ENCODE measurements at places on chromosomes 7 and 10.

DNA sequence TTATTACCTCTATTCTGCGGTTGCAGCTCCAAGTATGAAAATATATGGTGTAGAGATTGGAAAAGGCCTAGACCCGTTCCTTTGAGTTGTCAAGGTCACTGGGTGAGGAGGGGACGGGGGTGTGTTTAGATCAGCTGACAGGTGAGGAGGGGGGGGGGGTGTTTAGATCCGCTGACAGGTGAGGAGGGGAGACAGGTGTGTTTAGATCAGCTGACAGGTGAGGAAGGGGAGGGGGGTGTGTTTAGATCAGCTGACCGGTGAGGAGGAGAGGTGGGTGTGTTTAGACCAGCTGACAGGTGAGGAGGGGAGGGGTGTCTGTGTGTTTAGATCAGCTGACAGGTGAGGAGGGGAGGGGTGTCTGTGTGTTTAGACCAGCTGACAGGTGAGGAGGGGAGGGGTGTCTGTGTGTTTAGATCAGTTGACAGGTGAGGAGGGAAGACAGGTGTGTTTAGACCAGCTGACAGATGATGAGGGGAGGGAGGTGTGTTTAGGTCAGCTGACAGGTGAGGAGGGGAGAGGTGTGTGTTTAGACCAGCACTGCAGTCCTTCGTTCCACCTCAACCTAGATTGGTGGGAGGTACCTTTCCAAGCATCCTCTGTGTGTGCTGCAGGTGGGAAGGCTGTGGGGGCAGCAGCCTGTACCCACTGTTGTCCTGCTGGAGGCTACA lies 655.0 kb upstream of the ADARB2 start:
- no peak for DNase-seq

DNA sequence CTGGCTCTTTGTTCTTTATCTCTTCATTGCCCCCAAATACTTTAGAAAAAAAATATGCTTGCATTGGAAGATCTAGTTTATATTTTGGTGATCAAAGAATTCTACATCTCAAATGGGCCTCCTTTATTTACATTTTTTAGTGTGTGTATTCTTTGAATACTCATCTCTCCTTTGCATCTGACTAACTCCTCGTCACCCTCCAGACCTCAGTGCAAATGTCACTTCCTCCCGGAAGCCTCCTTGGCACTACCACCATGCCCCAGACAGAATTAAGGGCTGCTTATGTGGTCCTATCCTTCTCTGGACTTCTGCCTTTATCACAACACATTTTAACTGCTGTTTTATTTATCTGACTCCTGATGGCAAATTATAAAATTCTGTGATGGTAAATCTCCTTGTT lies 52.0 kb upstream of the PPP1R3C start:
- no peak for DNase-seq

DNA sequence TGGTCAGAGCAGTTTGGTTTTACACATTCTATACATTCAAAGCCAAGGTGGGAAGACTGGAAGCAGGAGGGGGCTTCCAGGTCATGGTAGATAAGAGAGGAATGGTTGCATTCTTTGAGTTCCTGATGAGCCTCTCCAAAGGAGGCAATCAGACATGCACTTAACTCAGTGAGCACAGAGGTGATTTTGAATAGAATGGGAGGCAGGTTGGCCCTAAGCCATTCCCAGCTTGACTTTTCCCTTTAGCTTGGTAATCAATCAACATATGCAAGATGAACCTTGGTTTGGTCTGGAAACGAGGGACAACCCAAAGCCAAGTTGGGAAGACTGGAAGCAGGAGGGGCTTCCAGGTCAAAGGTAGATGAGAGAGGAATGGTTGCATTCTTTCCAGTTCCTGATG lies 31.4 kb downstream of the TCERG1L start:
- DNase-seq = no peak

DNA sequence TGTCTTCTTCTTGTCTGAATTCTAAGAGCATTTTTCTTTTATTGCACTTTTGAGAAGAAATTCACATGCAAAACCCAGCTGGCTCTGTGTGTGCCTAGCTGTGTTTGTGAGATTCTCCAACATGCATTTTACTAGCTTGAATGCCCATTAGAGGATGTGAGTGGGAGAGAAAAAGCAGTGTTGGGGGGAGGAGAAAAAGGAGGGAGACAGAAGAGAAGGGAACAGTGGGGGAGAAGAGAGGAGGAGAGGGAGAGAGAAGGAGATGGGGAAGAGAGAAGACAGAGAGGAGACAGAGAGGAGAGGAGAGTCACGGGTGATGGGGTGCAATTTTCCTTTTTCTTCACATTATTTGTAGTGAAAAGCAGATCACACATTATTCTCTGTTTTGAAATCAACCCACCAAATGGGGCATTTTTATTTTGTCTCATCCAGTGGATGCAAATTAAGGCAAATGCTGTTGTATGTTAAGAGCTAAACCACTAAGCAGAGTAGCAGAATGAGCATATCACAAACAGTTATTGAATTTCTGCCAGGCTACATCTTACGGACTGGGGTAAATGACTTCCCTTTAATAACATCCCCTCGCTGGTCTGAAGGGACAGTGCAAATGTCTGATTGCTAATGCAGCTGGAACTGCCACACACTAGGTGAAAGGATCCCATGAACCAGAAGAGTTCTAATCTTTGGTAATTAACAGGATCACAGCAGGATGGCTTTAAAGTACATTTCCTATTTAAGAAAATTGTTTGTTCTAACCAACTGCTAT lies 849 bp downstream of the LRRN3 start:
- no peak for DNase-seq

- DNase-seq = no peak
Observed at GRCh38 chr7:37068902-37069301, 344.6 kb upstream of the AOAH start.

DNA sequence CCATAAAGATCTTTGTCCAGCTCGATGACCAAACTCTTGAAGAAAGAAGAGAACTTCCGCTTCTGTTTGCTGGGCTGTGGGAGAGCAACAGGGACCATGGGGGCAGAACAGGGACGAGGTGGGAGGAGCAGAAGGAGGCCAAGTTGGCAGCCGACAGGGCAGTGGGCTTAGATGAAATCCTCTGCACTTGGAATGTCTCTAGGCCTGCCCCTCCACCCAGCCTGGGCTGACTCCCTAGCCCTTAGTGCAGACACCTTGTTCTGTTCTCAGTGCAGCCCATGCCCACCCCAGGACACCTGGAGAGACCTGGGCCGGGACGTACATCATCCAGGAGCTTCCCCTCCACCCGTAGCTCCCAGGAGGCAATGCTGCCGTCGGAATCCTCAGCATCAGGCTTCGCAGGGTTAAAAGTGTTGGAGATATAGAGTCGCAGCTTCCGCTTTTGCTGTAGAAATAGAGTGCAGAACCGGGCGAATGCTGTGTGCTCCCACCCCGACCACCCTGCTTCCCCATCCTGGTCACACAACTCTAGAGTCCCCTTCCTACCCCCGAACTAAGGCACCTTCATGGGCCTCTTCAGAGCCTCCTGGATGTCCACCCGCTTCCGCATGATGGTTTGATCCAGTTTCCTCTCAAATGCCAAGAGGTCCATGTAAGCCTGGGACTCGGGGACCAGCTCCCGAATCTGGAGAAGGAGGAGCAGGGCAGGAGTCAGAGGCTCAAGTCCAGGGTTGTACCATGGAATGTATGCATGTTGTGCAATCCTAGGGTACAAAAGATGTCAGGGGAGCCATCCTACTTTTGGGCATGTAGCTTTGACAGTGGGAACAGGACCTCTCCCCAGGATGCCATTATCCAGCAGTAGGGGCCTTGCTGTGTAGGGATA lies 6.1 kb downstream of the SMARCD3 start:
- no peak for DNase-seq

- no peak for DNase-seq
Observed at GRCh38 chr10:70255329-70256299, 22.4 kb upstream of the PPA1 start.

DNA sequence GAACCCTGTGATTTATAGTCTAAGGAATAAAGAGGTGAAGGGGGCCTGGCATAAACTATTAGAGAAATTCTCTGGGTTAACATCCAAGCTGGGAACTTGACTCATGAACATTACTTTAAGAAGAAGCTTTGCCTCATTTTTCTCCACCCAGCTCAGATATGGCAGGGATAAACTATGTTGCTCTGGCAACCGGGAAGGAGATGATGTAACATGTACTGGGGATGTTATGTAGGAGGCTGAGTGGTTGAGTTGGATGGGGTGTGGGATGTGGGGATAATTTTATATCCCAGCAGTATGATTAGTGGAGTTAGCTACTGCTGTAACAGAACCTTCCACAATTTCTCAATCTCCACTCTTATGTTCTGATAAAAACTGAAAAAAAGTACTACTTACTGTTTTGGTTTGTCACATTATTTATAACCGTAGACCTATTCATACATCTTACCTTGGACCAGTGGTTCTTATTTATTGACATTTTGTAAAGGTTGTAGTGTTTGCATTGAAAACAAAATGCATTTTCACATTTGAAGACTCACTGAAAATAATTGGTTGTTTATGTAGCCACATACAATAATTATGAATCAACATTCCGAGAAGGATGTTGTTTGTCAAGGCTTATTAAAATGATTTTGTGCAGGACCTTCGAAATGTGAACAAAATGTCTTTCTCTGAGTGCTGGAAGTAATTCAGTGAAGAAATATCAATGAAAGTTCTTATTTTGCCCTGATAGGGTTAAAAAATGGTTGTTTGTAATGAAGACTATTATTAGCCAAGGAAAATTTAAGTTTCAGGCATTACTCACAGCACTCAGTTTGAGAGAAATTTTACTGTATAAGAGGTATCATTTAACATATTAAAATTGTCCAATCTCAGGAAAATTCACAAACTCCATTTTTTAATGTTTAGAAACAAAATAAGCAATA lies 1.3 kb downstream of the OR2F2 start:
- no peak for DNase-seq

DNA sequence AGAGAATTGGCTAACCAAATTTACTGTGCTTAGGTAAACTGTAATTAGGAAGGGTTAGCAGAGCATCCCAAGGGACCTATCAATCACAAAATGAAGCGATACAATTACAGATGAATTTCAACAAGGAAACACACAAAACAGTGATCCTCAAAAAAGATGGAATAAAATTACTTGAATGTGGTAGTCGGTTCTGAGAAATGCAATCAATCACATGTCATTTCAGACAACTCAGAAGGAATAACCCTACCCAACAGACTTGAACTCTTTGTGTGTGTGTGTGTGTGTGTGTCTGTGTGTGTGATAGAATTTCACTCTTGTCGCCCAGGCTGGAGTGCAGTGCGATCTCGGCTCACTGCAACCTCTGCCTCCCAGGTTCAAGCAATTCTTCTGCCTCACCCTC lies 43.5 kb downstream of the ST8SIA6 start:
- DNase-seq = no peak

DNA sequence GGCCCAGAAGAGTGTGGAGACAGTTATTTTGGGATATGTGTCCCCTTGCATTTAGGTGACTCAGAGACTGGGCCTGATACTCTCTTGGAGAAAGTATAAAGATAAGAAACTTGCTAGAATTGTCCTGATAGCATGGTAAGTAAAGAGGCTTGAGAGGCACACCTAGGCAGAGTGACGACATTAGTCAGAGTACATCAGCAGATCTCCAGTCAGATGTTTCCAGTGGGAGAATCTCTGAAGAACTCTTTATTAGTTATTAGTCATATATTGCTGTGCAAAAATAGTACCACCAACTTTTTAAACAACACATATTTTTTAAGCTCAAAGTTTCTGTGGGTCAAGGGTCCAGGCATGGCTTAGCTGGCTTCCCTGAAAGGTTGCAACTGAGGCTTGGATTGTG lies 182.6 kb downstream of the NEBL start:
- DNase-seq = no peak

GRCh38 chr10:94878649-94879048 lies 59.8 kb upstream of the CYP2C9 start:
- no peak for DNase-seq

GRCh38 chr10:104492329-104492940 lies 138.8 kb downstream of the CFAP58 start:
- no peak for DNase-seq

GRCh38 chr10:86734207-86734988 lies 22.0 kb upstream of the BMPR1A start:
- no peak for DNase-seq

GRCh38 chr7:47796347-47796746 lies 151.9 kb downstream of the PKD1L1 start:
- DNase-seq = no peak

DNA sequence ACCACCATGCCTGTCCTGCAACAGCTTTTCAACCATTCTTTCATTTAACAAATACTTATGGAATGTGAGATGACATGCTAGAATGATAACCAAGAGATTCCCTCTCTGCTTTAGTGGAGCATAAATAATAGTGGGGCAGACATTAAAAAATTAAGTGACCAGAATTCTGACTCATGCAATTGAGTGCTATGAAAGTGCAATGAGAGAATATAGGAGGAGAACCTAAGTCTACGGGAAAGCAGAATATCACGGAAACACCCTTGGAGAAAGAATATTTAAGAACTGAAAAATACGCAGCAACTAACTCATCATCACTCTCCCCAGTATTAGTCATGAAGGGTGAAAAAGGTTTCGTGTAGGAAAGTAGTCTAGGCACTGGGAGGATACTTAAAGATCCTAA lies 7.1 kb downstream of the KIF5B start:
- no peak for DNase-seq

DNA sequence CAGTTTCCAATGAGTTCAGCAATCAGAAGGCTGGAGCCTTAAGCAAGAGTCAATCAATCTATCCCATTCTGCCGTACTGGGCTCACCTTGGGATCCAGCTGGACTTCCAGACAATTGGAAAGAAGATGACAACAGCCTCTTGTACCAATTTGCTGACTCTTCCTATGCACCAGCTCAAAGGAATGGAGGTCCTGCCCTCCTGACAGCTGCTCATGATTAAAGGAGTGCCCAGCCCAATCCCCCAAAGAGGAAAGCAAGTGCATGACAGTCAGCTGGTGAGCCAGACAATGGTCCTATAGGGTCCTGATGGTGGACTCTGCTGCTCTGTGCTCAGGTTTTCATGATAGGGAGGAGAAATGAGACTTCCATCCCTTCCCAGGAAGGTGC lies 25.1 kb downstream of the VSTM4 start:
- no peak for DNase-seq

DNA sequence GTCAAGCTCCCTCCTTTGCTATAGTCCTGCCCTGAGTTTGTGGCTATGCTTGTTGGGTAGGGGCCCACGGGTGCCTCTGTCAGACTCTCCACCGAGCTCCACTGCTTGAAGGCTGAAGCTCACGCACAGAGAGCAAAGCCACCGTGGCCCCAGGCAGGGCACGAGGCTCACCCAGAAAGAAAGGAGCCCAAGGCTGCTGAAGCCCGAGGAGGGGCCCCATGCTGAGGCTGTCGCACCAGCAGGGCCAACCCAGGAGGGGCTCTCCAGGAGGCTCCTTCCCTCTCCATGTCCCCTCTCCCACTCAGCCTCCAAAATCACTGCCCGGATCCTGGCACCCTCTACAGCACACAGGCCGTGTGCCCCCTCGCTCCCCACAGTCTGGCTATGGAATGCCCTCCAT lies 50.5 kb downstream of the YKT6 start:
- DNase-seq = no peak

DNA sequence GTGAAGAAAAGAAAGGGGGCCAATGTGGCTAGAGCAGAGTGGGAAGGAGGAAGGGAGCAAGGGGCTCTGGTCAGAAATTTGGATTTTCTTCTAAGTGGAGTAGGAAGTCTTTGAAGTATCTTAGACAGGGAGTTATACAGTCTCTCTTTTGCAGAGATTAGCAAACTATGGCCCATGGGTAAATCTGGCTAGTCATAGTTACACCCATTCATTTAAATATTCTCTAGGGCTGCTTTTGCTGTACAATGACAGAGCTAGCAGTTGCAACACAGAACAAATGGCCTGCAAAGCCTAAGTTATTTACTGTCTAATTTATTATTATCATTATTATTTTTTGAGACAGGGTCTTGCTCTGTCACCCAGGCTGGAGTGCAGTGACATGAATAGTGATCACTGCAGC lies 10.5 kb upstream of the LAMB4 start:
- DNase-seq = no peak

GRCh38 chr10:103855852-103856796 lies 748 bp upstream of the SH3PXD2A start:
- no peak for DNase-seq

All from SW 1271 (cell line).